ENCODE measurements at places on chromosomes 12 and 14.

DNA sequence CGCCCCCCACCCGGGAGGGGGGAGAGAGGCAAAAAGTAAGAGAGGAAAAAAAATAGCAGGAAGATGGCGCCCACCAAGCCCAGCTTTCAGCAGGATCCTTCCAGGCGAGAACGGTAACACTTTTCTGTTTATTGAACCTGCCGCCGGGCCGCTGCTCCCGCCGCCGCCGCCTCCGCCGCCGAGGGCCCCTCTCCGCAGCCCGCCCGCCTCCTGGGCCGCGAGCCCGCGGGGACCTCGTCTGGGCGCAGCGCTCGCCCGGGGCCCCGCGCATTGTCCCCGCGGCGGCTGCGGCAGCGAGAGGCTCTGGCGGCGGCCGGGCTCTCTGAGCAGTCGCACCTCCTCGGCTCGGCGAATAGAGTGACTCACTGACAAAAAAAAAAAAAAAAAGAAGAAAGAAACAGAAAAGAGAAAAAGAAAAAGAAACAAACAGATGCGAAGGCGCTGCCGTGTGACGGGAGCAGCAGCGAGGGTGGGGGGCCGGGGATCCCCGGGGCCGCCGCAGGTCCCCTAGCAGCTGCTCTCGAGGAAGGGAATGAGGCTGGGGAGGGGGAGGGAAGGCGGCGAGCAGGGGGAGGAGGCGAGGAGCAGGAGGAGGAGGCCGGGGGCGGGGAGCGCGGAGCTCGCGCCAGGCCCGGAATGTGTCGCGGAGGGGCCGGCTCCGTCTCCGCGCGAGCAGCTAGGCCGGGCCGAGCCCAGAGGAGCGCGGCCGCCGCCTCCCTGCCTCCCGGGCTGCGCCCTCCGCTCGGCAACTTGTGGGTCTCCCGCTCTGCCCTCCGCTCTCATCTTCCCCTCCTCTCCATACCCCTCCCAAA lies 781 bp downstream of the NPAS3 start:
- peak; percentile 15 for DNase-seq

GRCh38 chr12:130083734-130084133 lies 78.5 kb upstream of the FZD10 start:
- no peak for DNase-seq

GRCh38 chr14:63745858-63746425 lies 18.1 kb upstream of the SGPP1 start:
- no peak for DNase-seq

DNA sequence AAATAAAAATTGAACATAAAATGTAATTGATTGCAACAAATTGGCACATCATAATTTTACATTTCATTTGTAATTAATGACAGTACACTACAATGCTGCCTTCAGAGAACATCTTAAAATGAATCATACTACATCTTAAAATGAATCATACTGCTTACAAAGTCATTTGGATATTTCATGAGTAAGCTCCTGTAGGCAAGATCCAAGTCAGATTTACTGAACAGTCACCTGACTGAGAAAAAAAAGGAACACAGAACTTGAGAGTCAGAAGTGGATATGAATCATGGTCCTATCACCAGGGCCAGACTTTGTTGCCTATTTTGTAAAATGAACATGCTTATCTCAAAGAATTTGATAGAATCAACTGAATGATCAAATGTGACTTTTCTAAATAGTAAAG lies 32.7 kb upstream of the FBLN5 start:
- DNase-seq, result no peak

GRCh38 chr14:100694579-100695422 lies 31.9 kb upstream of the DLK1 start:
- DNase-seq, result no peak

DNA sequence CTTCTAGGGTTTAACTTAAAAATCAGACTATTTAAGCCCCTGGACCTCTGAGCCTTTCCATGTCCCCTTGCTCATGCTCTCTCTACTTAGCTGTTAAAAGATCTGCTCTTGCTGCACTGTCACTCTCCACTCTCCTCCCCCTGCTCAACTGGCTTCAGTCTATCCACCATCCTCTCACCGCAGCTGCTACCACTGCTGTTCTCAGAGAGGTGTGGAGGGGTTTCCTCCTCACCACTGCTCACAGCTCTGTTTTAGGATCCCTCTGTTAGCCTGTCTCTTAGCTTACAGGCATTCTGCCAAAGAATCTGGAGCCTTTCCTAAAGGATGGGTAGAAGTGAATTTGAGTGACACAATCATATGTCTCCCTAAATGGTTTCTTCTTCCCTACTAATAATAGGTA lies 43.7 kb upstream of the ATP2B1 start:
- no peak for DNase-seq

DNA sequence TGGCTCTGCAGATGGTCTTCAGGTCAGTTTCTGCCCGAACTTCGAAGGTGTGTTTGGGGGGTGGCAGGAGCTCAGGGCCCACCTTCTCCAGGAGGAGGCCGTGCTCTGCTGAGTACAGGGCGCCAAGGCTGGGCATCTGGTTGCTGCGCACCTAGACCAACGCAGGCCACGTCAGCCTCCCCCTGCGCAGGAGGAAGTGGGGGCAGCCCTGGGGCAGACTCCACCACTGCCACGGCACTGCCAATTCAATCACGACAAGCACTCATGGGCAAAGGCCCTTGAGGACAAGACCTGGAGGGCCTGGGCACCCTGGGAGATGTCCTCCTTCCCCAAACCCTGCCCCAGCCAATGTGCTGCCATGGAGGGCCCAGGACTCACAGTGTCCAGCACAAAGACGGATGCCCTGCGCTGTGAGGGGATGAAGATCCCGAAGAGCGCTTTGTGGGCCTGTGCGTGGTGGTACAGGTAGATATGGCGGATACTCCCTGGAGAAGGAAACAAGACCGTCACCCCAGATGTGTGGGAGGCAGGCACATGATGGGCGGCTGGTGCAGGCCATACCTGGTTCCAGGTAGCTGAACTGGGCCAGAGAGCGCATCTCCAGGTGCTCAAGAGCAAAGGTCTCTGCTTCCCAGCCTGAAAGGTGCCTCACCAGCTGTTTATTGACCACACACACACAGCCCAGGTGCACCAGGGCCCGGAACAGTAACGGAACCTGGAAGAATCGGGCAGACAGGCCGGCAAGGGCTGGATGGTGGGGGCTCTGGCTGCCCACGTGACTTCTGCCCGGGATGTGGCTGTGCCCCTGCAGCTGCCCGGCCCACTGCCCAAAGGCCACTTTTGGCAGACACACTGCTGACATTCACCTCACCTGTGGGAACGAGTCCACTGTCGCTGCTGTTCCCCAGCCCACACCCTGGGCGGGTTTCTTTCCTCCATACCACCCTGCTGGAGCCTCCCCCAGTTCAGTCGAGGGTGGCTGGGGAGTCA lies 24.6 kb downstream of the P2RX2 start:
- no peak for DNase-seq

- no peak for DNase-seq
These were observed 28.0 kb downstream of the NUAK1 start for GRCh38 chr12:106110626-106111300.

- no peak for DNase-seq
These were observed 112.8 kb downstream of the DUSP6 start for GRCh38 chr12:89239534-89239933.

GRCh38 chr14:94560291-94560665 lies 964 bp upstream of the SERPINA4 start:
- DNase-seq, result no peak

DNA sequence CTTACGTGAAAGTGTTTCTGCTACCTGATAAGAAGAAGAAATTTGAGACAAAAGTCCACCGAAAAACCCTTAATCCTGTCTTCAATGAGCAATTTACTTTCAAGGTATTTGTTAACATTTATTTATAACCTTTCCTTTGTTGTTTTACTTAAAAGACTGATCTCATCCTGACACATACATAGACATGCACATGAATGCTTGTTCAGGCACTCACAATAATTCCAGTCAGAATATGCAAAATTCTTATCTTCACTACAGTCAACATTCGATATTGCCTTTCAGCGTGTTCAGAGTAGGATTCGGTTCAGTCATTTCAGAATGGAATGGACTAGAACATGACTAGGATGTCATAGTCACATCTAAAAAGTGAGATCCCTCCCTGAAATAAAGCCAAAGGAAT lies 394.6 kb downstream of the PAWR start:
- no peak for DNase-seq

- no peak for DNase-seq
These were observed 2.9 kb downstream of the TMEM229B start for GRCh38 chr14:67485501-67486095.

- no peak for DNase-seq
These were observed 2.7 kb downstream of the PITPNM2 start for GRCh38 chr12:123148223-123148622.

DNA sequence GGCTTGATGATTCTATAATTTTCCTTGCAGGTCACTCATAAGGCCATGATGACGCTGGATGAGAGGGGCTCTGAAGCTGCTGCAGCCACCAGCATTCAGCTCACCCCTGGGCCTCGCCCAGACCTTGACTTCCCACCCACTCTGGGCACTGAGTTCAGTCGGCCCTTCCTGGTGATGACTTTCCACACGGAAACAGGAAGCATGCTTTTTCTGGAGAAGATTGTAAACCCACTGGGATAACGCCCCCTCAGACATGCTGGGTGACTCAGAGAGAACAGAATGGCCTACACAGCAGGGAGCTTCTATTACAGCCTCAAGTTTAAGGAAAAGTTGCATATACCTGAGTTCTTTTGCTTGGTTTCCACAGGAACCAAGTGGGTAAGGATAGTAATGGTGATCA lies 34.3 kb downstream of the SERPINA3 start:
- no peak for DNase-seq

DNA sequence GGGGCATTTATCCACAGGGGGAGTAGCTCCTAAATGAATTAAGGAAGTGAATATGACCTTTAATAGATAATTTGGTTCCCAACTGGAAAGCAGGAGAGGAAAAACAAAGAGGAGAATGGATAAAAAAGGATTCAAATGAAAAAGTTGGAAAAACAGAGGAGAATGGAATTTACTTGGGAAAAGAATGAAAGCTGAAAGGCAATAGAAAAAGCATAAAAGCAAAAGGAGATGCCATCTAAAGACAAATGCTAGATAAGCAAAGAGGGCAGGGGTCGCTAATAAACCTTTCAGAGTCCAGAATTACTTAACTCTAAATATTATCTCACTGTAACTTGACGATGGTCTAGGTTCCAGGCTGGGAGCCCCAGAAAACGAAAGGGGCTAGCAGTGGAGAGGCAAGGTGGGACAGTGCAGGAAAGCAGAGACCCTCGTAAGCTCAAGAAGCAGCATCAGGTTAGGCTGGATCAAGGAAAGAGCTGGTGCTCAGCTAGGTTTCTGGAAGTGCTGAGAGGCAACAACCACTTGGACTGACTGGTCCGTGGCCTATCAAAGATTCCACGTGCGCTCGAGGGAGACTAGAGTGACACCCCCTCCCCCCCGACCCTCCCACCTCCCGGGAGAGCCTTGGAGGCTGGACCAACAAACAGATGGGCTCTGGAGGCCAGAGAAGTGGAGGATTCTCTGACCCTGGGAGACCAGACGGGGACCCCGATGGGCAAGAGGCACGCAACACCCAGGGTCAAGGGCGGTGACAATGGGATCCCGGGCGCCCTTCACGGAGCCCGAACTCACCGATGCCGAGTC lies 1.2 kb downstream of the SLC2A13 start:
- DNase-seq, result no peak

Data from activated CD4-positive, alpha-beta T cell treated with anti-CD3 and anti-CD28 coated beads for 24 hours (primary cell).